Stimulated activated CD4-positive, alpha-beta T cell treated with anti-CD3 and anti-CD28 coated beads, Interleukin-15, amount 100 ng/mL, for 1 hour (primary cell): ENCODE measurements at places on chromosomes 2 and 18.

- no peak for DNase-seq
Measured at GRCh38 chr18:26667046-26667445, 118.7 kb upstream of the KCTD1 start.

DNA sequence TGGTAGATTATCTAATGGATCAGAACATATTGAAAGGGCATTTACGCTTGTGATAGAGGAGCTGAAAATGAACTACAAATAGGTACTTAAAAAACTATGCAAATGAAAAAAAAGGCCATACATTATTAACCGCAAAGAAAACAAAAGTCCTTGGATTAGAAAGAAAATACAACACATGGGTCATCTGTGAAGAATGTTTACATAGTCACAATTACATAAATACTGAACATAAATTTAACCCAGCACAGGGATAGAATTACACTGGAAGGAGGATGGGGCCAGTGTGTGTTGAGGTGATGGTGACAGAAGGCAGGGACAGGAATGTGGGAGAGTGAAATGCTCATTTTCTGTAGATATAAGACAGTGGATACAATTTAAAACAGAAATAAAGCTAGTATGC, 6.6 kb downstream of the NTSR2 start:
- no peak for DNase-seq

GRCh38 chr2:58448065-58448507, 207.0 kb upstream of the FANCL start:
- no peak for DNase-seq

DNA sequence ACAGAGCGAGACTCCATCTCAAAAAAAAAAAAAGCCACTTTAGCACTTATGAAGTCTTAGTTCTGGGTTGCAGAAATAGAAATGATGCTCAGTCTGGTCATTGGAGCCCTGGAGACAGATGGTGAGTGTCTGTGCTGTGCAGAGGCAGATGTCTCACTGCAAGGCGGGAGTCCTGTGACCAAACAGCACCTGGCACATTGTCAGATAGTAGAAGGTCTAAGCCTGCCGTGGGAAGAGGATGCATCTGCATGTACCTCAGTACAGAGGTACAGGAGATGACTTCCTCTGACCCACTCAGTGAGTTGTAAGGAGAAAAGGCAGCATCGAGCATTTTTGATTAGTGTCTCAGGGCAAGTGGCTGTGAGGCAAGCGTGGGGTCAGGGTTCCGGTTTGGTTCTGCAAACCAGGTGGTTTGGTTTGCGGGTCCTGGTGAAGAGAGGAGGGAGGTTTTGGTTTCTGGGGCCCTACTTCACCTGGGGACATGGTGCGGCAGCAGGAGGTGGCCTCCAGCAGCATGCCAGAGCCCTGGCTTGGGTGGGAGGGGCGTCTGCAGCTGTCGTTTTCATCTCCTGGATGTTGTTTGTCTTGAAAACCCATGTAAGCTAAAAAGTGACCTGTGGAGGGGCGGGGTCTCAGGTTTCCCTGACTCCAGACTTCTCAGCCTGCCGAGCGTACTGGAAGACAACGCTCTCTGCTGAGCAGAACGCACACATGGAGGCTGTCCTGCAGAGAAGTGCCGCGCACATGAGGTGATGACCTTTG, 3.8 kb downstream of the RBFA start:
- DNase-seq = no peak

DNA sequence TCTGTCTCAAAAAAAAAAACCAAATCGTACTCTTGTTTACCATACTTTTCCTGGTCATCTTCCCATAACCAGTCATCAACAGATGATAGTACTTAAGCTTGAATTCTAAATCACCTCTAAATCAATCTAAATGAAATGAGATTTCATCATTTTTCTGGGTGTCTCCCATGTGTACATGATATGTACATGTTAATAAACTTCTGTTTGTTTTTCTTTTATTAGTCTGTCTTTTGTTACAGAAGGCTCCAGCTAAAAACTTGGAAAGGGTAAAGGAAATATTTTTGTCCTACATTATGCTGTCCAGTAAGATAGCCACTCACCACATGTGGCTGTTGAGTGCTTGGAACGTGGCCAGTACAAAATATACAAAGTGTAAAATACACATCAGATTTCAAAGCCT, 78.7 kb upstream of the MSH6 start:
- DNase-seq = no peak

- no peak for DNase-seq
Measured at GRCh38 chr18:60935041-60935910, 398.0 kb upstream of the CDH20 start.

- no peak for DNase-seq
Measured at GRCh38 chr18:46374850-46375249, 270.7 kb downstream of the HAUS1 start.

DNA sequence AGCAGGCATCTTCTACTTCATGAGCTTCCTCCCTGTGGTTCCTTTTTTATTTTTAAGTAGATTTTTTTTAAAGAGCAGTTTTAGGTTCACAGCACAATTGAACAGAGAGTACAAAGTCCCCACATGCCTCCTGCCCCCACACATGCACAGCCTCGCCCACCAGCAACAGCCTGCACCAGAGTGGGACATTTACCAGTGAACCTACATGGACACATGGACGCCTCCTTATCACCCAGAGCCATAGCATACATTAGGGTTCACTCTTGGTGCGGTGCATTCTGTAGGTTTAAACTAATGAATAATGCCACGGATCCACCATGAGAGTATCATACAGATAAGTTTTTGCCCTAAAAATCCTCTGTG, 40.9 kb downstream of the HS1BP3 start:
- no peak for DNase-seq

GRCh38 chr2:102358496-102358895, 2.9 kb downstream of the IL18R1 start:
- DNase-seq = no peak

- DNase-seq = no peak
Measured at GRCh38 chr2:29763371-29763770, 158.0 kb downstream of the ALK start.

DNA sequence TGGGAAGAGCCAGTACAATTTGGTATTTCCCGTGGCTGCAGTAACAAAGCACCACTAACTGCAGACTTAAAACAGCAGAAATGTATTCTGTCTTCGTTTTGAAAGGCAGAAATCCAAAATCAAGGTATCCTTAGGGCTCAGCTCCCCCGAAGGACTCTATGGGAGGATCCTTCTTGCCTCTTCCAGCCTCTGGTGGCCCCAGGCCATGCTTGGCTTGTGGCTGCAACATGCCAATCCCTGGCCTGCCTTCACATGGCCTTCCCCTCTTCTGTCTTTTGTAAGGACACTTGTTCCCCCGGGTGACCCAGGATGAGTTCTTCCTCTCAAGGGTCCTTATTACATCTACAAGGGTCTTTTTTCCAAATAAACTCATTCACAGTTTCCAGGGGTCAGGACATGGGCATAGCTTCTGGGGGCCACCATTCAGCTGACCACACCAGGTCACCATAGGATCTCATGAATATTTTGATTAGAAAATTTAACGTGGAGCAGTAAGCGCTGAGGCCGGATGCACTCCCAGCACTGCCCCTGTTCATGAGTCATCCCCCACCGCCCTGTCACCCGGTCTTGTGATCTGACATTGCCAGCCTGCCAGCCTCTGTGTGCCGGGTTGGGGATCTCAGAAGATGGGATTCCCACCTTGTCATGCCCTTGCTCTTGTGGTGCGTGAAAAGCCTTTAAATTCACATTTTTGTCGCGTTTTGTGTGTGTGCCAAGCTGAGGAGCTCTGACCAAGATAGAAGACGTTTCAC, 61.2 kb upstream of the B3GNT7 start:
- no peak for DNase-seq

GRCh38 chr18:74375999-74376398, 60.4 kb downstream of the C18orf63 start:
- no peak for DNase-seq

DNA sequence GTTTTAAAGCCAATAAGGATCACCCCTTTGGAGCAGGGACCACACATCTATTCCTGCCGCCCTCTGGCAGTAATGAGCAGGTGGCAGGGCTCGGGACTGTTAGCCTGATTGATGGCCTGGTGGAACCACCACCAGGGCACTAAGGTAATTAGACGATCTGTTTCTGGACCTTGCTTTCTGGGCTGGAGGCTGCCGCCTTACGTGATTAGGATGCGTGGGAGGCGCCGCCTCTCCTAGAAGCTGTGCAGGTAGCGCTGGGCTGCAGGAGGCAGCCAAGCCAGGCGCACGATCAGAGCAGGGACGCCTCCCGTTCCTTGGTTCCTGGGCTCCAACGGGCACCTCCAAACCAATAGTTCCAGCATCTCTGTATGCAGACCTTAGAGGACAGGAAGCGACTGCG, 242.6 kb upstream of the RAB12 start:
- no peak for DNase-seq

DNA sequence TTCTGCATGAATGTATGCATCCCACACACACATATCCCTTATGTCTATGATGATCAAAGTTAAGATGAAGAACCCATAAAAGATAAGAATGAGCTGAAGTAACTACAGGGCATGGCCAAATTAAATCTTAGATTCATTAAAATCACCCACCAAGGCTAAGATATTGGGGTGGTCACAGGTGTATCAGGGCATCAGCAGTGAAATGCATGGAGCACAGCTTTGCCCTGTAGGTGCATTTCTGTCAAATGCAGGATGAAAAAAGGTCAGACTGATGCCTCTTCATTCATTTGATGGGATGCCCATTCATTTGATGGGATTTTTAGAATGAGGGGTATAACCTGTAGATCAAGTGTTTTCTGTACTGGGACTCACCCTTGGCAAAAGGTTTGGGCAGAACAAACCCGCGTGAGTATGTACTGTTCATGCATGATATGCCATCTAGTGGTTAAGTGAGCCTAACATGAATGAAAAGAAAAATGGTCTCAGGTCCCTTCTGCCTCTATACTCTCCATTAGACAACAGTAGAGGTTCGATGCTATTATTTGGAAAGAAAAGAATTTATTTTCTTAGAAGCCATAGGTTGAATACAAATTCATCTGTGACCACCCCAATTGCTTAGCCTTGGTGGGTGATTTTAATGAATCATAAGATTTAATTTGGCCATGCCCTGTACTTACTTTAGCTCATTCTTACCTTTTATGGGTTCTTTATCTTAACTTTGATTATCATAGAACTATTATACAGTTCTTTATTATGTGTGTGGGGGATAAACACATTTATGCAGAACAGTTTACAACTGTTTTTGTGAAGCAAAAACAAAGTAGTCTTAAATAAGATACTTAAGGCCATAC, 43.2 kb upstream of the NOSTRIN start:
- DNase-seq = no peak

DNA sequence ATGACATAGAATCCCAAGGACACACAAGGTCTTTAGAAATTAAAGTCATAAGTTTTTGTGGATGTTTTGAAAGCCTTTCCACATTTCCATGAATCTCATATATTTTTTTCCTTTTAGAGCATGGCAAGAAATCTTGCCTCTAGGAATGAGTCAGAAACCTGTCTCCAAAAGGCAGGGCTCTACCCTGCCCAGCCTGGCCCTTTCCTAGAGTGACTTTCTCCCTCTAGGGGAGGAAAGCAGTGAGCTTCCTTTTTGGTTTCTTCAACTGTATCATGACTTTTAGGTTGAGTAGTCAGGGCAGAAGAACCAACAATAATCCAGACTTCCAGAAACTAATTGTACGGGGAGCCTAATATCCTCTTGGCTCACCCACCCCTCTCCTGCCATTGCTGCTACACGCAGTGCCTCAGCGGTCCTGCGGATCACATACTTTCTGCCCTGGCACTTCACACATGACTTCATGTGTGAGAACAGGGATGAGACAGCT, 300.3 kb downstream of the AGPS start:
- no peak for DNase-seq

DNA sequence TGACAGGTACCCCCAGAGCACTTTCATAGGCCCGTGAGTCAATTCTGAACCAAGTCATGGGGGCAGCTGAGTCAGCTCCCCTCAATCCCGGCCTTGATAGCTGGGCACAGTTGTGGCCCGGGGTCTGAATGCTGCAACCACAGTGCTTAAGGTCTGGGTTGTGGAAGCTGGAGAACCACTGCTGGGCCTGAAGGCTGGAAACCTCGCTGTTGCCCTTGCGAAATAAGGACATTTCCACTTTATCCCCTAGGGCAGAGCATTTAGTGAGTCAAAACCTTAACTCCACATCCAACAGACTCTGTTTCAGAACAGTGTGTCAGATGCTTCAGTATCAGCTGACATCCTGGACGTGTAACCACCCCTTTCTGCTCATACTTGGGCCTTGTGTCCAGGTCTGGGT, 58.6 kb downstream of the SP110 start:
- no peak for DNase-seq

GRCh38 chr2:60042023-60042422, 511.4 kb downstream of the BCL11A start:
- DNase-seq = no peak

- no peak for DNase-seq
Measured at GRCh38 chr18:321865-322467, 54.1 kb upstream of the THOC1 start.

GRCh38 chr18:64271246-64271645, 122.4 kb upstream of the LINC00305 start:
- DNase-seq = no peak

GRCh38 chr2:238426568-238427434, at the start of gene ASB1:
TSS of gene ASB1 (plus strand) at chr2:238426927. CDS start at chr2:238427071, 144 bp downstream.
- peak; percentile 67 for DNase-seq

- DNase-seq = no peak
Measured at GRCh38 chr2:375270-375955, 87.5 kb upstream of the ALKAL2 start.
